Activated CD4-positive, alpha-beta T cell treated with anti-CD3 and anti-CD28 coated beads, Interleukin-10, Interleukin-2, amounts not matched to agents 100 ng/mL and 50 ng/mL, durations not matched to agents 16 hours and 8 hours (primary cell): ENCODE measurements at places on chromosomes 13 and 19.

DNA sequence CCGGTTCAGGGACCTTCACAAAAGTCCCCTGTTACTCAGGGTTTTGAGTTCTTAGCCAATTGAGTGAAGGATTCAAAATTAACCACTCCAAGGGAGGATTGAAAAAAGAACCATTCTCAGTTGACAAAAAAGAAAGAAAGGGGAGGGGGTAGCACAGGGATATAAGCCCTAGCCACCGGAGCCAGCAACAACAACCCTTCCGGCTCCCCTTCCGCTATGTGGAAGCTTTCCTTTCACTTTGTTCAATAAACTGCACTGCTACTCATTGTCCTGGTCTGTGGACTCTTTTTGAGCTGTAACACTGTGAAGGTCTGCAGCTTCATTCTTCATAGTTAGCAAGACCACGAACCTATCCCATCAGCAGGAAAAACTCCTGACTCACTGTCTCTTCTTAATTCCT lies 1488.1 kb upstream of the PRR20A start:
- no peak for DNase-seq

- peak; percentile 61 for DNase-seq
These were observed 6.1 kb downstream of the IL4I1 start for GRCh38 chr19:49890349-49891311.

- DNase-seq, result no peak
These were observed 157.4 kb upstream of the SOX1 start for GRCh38 chr13:111909501-111909900.

DNA sequence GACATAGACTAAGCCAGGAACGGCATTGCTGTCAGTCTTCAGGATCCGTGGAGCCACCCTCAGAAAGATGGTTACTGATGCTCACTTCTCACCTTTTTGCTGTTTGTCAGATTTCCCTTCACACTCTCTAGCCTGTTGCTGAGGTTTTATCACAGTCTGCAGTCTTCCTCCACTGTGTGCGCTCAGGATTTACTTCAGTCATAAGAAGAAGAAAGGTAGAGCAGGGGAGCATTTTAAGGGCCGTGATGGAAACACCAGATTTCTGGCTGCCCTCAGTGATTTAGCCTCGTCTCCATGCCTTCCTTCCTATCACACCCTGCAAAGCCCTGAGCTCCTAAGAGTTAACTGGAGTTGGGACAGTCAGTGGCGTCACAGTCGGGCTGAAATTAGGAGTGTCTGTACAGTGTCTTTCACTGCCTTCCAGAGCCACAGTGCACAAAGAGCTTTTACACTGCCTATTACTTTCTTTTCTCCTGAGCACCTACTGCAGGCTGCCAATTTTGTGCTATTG lies 60.0 kb upstream of the GPR183 start:
- DNase-seq, result peak; percentile 37

- DNase-seq, result no peak
These were observed 59.1 kb downstream of the CEBPG start for GRCh38 chr19:33432446-33433170.

GRCh38 chr13:79772811-79773210 lies 291.9 kb downstream of the NDFIP2 start:
- no peak for DNase-seq

DNA sequence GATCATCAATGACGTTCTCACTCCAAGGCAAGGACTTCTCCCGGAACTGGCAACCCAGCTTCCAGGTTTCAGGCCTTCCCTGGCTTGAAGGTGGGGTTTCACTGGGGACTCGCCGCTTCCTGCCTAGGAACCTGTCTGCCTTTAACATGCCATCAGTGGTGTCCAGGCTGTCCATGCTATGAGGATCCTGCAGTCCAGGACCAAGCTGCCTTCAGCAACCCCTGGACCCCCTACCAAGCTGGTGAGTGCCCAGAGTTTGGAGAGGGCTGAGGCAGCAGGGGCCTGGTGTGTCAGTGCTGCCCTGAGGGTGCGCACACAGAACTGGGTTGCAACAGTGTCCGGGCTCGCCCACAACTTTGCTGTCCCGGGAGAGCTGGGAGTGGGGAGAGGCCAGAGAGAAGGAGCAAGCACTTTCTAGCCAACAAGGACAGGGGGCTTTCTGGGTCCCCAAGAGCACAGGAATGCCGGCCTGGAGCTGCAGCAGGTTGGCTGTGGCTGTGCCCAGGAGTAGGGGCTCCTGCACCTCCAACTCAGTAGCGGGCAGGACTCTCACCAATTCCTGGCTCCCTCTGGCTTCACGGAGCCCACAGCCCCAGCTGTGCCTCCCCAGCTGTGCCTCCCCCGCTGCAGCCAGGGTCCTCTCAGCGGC lies 1563.2 kb upstream of the MIR17HG start:
- no peak for DNase-seq

GRCh38 chr19:10271543-10272086 lies 695 bp downstream of the ICAM1 start:
- peak; percentile 53 for DNase-seq

DNA sequence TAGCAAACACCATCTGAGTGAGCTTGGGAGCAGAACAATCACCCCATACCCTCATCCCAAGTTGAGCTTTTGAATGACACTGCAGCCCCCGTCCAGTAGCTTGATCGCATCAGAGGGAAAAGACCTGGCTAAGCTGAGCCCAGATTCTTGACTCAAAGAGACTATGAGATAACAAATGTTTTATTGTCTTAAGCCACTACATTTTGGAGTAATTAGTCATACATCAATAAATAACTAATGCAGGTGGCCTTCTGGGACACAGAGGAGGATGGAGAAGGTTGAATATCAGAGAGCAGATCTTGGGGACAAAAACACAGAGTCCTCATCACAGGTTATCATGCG lies 24.6 kb upstream of the IGSF23 start:
- DNase-seq, result no peak

DNA sequence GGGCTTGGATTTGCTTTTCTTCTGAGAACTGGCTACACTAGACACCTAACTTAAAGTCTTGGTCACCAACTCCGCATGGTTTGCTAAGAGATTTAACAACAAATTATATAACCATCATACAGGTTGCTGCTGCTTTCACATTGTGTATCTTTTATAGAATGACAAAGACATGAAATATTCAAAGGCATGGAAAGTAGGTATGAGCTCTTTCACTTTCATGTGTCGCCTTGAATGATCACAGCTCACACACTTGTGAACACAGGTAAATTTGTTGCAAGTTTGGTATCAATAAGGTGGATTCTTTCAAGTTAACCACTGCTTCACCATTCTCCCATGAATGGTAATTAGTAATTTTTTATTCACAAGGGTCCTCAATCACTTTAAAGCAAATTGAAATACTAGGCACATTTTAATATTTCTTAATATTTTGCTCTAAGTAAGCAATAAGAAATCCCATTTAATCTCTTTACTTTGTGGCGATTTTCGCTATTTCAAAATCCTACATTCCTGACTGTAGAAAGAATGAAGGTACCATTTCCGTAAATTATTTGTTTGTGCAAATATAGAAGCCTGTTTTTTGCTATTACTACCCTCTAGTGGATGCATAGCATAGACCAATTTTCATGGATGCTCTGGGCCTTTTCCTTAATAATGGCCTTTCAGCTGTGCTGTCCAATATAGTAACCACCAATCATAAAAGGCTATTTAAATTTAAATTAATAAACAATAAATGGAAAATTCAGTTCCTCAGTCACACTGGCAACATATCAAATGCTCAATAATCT lies 45.5 kb upstream of the FREM2 start:
- DNase-seq, result no peak

DNA sequence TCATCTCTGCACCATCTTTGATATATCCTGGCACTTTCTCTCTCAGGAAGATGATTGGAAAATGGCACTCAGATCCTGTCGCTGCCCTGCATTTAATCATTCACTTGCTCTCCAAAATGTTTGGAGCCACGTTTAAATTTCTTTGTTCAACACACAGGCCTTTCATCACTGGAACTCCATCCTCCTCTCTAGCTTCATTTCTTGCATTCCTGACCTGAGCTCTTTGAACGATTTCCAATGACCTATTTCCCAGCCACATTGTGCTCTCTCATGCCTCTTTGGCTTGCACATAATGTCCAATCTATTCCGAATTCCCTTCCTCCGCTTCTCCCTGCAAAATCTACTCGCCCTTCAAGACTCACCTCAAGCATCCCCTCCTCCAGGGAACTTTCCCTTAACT lies 287.4 kb upstream of the NBEA start:
- no peak for DNase-seq

DNA sequence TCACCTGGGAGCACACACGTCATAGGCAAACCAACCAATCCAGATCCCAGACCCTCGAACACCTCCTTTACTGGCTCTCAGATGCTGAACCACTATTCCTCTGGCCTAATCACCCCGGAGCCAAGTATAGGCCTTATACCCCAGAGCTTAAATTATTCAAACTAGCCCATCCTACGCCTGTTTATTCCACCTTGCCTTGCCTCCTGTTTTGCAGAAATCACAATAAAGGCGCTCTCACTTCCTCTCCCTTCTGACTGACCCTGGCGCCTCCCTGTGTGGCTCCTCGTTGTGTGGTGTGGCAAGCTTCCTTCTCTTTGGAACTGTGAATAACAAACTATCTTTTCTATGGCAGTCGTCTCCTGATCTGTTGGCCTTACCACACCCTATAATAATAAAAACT lies 354.9 kb downstream of the ENOX1 start:
- no peak for DNase-seq

- no peak for DNase-seq
These were observed 26.4 kb downstream of the GRTP1 start for GRCh38 chr13:113337556-113337955.

GRCh38 chr13:60838581-60838980 lies 441.6 kb downstream of the TDRD3 start:
- DNase-seq, result no peak

GRCh38 chr13:67299751-67300150 lies 69.6 kb upstream of the PCDH9 start:
- DNase-seq, result no peak

DNA sequence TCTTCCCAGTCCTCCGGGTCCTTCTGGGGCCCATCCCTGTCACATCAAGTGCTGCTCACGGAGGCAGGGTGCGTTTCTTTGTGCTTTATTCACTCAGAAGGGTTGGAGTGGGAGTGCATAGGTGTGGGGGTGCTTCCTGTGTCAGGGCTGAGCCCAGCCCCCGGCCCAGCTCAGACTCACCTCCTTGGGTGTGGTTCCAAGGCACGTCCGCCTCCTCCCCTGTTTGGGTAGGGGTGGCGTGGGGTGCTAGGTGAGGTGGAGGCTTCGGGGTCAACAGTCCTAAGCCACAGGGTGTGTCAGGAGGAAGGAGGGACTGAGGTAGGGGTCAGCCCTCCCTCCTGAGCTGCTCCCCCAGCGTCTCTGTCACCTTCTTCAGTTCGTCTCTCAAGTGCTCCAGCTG lies 3.1 kb downstream of the CCER2 start:
- no peak for DNase-seq

- DNase-seq, result no peak
These were observed 88.1 kb downstream of the MIPEP start for GRCh38 chr13:23801141-23801540.

DNA sequence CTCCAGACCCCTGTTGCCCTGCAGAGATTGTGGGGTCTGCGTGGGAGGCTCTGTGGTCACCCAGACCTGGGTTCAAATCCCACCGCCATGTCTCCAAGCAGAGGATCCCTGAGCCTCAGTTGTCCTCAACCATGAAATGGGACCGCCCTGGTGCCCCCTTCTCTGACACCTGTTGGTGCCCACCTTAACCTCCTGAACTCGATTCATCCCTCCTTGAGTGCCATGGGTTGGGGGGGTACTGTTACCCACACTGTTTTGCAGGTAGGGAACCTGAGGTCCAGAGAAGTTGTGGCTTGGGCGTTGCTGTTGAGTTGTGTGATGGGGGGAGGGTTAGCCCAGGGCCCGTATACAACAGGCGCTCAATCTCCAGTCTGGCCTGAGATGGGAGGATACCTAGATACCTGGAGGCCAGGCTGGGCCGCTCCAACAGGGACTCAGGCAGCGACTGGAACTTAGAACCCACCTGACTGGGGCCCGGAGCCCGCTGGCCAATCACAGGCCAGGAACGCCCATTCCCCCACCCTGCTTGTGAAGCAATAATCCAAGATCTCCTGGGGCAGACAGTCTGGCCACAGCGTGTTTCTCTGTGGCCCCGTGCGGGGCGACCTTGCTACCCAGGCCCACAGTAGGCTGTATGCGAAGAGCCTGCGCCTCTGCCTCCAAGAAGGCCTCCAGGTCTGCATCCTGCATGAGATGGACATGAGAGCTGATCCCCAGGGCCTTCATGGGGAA lies 2.8 kb downstream of the ARID3A start:
- DNase-seq, result no peak

GRCh38 chr19:5309438-5310204 lies 31.0 kb downstream of the PTPRS start:
- no peak for DNase-seq

GRCh38 chr13:90899416-90899815 lies 448.1 kb upstream of the MIR17HG start:
- no peak for DNase-seq

DNA sequence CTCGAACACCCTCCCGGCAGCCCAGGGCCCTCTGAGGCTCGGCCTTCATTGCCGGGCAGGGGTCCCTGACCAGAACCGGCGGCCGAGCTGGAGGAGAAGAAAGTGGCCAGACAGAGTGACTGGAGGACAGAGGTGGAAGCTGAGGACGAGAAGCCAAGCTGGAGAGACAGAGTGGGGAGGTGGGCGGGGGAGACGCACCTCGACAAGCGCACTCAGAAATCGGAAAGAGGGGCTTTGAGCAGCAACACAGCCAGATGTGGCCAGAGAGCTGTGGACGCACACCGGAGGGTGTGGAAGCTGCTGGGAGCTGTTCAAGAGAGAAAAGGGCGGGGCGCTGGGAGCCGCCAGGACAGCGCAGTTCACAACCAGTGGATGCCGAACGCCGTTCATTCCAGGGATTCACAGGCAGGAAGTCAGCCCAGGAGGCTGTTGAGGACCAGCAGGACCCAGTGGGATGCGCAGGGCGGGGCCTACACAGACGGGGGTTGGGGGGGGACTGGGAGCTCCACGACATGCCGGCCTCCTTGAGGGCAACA lies 28.2 kb upstream of the C13orf46 start:
- no peak for DNase-seq
